ENCODE measurements at places on chromosomes 12 and 14.
A peak's percentile ranks its signal among the peaks of the same experiment; 100 is the strongest.

- DNase-seq = no peak
Measured at GRCh38 chr12:4701395-4702190, 18.6 kb upstream of the GALNT8 start.

GRCh38 chr12:98901189-98901588, 256.1 kb downstream of the APAF1 start:
- DNase-seq = no peak

- DNase-seq = peak; percentile 22
Measured at GRCh38 chr14:64232095-64232838, 61.9 kb downstream of the ESR2 start.

DNA sequence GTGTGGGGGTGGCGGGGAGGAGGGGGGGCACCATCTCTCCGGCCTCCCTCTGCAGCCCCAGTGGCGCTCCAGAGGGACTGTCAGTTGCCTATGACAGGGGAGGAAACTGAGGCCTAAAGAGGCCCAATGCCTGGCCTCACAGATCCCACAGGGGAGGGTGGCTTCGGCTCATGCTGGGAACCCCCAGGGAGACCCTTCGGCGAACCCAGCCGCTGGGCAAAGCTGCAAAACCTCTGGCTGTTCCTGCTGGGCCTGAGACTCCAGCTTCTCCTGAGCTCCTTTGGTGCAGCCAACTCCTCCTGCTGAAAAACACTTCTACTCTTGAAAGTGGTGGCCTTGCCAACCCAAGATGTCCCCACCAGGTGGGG, 170.1 kb upstream of the RTL1 start:
- DNase-seq = no peak

GRCh38 chr12:11868027-11868426, 202.7 kb upstream of the BCL2L14 start:
- DNase-seq = no peak

GRCh38 chr14:65073605-65074201, 28.6 kb downstream of the MAX start:
- DNase-seq = no peak

GRCh38 chr12:71431991-71432390, 7.6 kb upstream of the LGR5 start:
- no peak for DNase-seq

DNA sequence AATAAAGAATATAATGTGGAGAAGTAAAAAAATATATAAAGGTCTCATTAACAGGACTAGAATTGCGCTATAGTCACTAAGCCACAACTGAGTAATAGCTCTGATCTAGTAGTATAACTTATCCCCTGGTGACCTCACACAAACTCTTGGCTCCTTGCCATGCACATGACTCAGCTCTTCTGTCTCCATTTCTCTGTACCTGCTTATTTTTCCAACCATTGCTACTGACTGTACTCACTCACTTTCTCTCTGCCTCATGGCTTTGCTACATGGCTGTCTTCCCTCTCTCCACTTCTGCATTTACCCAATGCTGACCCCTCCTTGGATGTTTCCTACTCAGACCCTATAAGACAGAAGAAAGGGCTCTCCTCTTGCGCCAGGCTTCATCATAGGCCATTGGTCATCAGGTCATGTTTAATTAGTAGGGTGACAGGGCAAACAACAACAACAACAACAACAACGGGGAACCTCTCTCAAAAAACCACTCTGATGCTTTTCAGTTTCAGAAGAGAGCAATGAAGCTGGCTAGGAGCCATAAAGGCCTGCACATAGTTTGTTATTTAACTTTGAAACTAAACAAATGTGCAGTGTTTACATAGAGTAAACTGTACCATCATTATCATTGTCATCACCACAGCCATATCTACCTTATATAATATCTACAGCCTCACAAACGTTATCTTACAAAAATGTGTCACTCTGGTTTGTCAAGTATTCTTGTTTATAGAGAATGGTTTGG, 25.6 kb upstream of the KRAS start:
- peak; percentile 95 for DNase-seq

DNA sequence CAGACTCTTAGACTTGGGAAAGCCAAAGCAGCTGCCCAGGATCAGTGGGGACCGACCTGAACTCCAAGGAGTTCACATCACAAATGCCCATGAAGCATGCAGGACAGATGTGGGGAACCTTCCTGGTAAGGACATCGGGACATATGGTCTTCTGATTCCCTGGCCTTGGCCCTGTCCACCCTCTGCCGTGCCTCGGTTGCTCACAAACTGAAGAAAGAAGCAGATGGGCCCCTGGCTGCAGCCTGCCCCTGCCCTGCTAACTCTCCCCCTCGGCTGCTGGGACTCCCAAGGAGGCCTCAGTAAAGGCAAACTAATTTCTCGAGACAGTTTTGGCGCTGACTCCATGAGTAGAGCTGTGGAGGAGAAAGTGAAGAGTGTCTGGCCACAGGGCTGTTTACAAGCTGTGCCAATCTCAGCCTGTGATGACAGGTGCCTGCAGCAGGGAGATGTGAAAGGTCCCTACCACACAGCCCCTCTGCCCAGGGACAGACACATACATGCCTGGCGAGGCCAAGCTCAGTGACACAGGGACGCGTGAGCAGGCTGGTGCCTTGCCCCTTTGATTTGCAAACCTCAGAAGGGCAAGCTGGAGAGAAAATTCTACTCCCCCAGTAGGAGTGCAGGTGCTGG, 48.6 kb downstream of the ISCA2 start:
- no peak for DNase-seq

GRCh38 chr12:102549691-102550090, 69.3 kb upstream of the IGF1 start:
- no peak for DNase-seq

DNA sequence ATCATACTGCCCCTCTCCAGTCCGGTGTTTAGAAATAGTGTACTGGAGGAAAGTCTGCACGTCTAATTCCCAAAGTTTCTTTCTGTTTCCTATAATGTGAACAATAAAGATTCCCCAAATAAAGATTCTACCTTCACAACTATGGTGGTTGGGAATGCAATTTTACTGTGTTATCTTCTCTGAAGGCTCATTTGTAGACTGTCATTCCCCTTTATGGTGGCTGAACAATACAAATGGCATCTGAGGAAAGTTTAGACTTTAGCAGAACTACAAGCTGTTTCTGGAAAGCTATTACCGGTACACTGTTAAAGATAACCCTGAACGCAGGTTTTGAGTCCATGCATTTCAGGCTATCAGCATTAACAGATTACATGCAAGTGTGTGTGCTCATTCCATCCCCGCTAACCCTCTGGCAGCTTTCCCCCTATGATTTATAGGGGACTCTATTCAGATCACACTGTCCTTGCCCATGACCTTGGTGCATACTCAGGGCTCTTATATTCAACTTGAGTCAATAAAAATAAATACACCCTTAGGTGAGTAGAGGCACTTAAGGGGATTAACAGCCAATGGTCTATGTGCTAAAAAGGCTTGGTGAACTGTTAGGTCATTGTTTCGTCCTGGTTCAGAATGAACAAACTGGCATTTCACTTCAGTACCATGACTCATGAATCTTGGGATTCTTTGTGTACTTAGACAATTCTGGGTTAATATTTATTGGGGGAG, 60.7 kb upstream of the PYGL start:
- DNase-seq = peak; percentile 79

DNA sequence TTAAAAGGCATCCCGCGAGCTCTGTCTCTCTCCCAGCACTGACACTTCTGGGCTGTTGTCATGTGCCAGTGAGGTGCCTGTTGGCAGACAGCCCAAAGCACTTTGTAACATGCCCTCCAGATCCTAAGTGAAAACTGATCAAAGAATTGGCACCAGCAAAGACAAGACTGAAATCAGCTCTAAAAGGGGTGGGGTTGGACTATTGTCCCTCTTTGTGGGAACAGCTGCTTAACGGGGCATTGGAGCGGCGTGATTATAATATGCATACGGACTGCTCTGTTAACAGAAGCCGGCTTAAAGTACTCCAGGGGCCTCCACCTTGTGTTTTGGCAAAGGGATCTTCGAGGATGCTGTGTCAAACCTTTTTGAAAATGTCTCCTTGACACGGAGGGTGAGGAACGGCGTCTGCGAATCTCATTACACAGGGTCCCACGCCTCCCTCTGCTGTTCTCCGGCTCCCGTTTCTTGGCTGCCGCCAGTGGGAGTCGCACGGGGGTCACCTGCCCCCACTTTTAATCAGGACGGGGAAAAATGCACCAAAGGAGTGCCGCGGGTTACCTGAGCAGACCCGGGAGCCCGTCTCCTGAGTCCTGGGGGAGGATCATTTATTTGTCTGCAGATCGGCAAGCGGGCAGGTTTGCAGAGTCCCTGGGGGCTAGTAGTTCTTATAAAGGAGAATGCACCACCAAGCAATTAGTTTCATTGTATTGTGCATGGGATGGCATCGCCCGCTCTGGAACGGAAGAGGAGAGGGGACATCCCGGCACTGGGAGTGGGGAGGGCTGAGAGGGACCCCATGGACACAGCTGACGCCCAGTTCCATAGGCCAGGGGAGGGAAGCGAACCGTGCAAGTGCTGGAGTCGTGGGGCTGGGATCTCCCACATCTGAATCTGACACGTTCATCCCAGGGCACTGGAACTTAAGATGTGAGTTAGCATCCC, 44.3 kb downstream of the SPRING1 start:
- DNase-seq = peak; percentile 26

DNA sequence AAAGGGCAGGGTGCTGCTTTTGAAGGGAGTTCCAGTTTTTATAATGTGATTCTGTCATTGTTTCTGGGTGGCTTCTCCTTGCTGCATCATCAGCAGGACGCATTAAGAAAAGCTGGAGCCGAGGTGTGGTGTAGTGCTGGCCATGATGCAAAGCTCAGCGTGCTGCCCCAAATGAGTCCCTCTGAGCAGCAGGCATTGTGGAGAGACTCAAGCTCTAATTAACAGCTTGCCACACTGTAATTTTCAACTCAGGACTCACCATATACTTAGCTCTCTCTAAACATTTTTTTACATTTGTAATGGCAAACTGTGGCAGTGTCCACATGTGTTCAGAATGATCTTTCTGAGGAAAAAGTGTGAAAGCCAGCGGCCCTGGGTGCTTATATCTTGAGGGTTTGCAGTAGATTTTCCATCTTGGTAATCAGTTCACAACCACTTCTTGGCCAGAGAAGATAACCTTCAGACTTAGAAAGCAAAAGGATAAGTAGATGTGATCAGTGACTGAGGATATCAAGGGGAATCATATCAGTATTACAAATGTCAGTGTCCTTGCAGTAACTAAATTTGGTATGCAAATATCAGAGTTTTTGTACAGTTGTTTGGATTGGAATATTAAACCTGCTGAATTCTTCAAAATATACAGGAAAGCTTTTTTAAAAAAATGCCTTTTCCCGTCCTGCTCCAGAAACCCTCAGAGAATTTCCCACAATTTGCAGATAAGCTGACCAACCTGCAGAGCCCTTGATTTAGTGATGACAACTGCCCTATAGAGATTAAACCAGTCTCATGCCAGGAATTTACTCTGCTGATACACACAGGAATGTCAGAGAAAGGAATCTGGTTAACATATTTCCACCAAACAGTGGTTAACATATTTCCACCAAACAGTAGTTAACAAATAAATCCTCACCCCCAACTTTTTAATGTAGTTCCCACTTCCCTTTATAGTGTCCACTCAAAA, 63.6 kb downstream of the DAAM1 start:
- DNase-seq = no peak

DNA sequence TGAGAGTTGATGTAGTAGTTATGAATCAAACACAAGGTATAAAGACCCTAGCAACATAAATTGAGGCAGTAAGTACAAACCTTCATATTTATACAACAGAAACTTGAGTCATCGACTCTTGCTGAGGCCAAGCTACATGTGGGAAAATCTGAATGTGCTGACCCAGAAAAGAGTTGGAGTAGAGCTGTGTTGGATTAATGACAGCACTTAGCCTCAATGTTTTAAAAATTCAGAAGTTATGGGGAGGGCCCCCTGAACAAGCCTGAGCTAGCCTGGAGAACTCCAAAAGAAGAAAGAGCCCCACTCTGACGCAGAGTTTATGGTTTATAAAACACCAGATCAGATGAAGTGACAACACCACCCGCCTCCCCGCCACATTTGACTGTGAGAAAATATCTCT, 100.0 kb downstream of the DUSP6 start:
- DNase-seq = peak; percentile 81

- DNase-seq = no peak
Measured at GRCh38 chr12:26680727-26681455, 152.1 kb downstream of the ITPR2 start.

DNA sequence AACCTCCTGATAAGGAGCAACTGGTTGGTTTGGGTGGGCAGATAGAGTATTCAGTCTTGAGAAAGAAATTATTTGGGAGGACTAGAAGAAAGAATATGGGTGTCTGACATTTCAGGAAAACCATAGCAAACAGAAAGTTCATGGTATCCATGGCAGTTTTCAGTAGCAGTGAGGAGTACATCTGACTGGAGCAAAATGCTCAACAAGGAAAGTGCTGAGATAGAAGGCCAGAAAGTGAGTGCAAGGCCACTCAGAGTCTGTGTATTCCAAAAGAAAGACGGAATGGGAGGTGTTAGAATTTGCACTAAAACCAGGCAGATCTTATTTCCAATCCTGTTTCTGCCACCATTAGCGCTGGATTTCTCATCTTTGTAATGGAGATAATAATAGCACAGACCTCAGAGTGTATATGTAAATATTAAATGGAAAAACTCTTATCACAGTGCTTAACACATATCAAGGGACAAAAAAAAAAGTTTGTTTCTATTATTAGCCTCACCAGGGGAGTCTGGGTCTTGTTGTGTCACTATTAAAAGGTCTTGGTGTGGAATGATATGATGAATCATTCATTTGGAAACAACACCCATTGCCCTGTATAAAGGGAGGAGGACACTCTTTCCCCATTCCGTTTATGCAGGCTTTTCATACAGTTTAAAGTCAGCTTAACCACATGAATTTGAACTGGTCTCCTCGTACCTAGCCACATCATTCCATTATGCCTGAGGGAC, 349.8 kb downstream of the IPO8 start:
- DNase-seq = no peak

DNA sequence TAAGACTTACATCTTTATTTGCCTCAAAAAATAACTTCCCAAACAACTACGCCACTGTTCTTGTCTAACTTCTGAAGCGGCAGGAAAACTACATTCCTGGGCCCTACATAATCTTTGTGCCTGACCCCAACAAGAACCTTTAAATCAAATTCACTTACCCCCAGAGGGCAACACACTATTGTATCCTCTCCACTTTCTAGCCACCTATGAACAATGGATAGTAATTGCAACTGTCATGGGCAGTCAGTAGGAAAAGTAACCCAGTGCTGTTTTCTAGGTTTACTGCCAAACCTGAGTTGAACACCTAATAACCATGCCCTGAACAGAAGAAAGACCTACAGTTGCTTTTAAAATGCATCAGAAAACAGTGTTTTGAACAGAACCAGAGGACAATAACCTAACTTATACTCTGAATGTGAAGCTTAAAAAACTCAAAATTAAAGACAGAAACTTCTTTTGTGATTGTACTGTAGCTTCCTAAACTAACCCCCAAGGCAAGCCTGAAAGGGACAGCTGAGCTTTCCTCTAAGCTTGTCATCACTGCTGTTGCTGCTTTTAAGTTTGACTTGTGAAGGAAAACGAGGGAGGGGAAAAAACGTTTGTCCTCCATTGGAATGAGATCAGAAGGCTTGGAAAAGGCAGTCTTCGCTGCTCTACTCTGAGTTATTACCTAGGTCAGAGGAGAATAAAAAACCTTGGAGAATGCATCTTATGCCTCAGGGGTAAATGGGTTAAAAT, 195.7 kb downstream of the SOX5 start:
- no peak for DNase-seq
